AG20443 (cell line): ENCODE measurements at places on chromosomes 2 and 18.

DNA sequence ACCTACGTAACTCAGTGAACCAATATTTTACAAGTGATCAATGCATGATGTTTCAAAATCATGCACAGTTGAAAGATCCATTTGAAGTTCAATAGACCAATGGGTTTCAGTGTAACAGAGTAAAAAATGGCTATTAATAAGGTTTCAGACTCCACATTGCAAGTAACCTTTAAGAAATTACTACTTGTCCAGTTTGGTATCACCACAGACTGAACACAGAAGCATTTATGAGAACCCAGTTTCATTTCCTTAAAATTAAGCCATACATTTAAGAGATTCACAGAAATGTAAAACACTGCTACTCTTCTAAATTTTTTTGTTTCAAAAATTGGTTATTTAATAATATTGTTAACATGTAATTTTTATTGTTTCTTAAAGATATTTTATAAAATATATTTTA is 98.9 kb upstream of the CHRNA1 start:
- DNase-seq = no peak

GRCh38 chr2:173240083-173240482 is 114.6 kb upstream of the CDCA7 start:
- no peak for DNase-seq

DNA sequence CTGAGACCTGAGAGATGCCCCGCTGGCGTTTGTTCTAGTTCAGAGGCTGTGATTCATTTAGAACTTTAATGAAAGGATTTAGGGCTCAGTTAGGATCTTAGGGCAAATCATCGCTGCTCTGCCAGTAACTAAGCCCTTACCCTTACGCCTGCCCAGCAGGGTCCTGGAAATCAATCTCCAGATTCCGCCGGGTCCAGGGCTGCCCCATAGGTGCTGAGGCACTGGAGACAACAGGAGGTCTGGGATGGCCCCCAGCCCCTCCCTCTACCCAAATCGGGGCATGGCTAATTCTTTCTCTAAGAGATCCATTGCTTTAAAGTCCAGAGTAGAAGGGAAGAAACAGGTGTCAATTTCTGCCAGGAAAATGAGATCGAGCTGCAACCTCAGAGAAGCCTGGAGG is 83.1 kb downstream of the SDC1 start:
- no peak for DNase-seq

GRCh38 chr2:207283356-207283755 is 117.6 kb upstream of the KLF7 start:
- no peak for DNase-seq

DNA sequence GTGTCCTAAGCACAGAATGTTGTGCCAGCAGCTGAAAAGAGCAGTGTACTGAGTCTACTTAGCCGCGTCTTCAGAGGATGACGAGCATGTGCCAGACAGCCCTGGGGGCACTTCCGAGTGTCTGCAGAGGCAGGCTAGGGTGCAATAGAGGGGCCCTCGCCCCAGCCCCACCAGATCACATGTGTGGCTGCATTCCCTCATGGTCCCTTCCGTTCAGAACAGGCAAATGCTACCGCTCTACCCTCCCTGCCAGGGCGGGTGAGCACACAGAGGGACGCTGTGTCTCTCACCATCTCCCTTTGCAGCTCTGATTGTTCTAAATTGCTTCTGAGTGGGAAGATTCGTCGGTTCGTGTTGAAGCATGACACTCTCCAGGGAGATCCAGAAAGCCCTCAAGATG is 212.2 kb upstream of the RAB12 start:
- no peak for DNase-seq

DNA sequence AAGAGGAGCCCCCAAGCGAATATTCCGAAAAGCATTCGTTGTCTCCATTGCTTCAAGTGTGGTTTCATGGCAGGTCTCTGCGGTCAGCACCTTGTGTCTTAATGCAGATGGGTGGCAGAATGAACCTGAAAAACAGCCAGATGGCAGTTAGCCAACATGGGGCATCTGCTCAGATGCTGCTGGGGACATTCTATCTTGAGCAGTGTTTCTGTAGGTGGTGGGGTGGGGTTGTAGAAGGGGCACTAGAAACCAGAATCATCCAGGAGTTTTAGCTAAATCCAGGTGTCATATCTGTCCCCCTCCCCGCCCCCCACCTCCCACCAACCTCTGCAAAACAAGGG is 42.1 kb downstream of the ST6GAL2 start:
- DNase-seq = no peak

- peak; percentile 52 for DNase-seq
Observed at GRCh38 chr18:74840492-74841167, 243.0 kb downstream of the ZNF407 start.

GRCh38 chr2:4597400-4597799 is 894.0 kb downstream of the DCDC2C start:
- no peak for DNase-seq

DNA sequence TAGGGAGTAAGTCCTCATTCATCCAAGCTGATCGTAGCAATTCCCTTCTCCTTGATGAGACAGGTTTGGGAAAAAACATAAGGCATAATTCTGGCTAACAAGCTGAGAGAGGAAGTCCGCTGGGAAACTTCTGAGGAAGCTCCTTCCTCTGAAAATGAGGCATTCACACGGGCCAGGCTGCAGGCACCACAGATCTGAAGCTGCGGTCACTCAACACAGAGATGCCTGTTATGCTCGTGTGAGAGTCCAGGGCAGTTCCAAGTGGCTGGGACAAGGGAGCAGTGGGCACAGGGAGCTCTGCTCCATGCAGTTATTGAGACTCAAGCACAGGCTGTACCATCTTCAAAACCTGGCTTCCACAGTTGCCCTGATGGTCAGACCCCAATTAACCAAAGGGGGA is 200.9 kb upstream of the ID2 start:
- no peak for DNase-seq

- DNase-seq = peak; percentile 84
Observed at GRCh38 chr18:55275039-55275901, 312.7 kb downstream of the TCF4 start.

GRCh38 chr18:73101977-73102376 is 234.2 kb upstream of the NETO1 start:
- no peak for DNase-seq

DNA sequence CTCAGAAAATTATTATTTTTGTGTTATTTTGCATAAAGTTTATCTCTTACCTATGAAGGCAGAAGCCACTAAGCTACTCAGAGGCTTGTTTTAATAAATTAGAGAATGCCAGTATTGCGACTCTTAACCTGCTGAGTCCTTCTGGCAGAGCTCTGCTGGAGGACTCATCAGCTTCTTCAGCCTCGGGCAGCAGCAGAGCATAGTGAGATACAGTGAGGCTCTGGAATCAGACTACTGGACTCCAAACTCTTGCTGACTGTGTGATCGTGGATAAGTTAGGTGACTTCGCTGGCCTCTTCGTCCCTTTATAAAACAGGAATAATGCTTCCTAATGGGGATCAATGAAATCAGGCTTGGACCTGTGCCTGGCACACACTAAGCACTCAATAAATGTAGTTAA is 1.7 kb downstream of the PTRHD1 start:
- DNase-seq = no peak

- DNase-seq = no peak
Observed at GRCh38 chr2:174618179-174618578, 20.6 kb upstream of the WIPF1 start.

DNA sequence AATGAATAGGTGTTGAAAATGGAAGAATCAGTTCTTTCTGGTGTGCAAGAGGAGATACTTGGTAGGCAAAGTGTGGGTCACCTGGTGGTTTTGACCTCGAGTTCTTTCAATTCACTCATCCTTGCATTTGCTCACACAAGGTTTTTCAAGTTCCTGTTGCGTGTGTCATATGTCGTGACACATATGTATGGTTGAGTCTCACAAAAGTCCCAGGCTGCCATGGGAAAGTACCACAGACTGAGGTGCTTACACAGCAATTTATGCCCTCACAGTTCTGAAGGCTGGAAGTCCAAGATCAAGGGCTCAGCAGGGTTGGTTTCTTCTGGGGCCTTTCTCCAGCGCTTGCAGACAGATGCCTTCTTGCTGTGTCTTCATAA is 64.4 kb downstream of the NCK2 start:
- DNase-seq = no peak

GRCh38 chr2:29723255-29724001 is 198.0 kb downstream of the ALK start:
- DNase-seq = no peak

DNA sequence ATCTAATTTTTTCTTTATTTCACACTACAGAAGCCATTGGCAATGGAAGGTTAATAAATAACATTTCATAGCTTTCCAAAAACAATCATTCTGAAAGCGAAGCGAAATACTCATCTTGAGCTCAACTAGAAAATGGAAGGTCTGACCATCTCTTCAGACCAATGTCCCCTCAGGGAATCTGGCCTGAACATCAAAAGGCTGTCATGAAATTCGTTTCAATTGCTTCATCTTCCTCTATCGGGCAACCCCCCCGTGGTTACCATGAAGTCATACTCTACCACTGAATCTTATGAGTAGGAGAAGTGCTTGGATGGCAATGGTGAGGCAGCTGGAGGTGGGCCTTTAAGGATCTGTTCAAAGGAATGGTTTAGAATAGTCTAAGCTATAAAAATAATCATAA is 22.9 kb upstream of the CYTIP start:
- no peak for DNase-seq
